ENCODE measurements at places on chromosomes 6 and 20.
A peak's percentile ranks its signal among the peaks of the same experiment; 100 is the strongest.

- no peak for DNase-seq
These were observed 62.2 kb upstream of the FABP7 start for GRCh38 chr6:122717350-122717749.

- peak; percentile 35 for DNase-seq
These were observed 6.7 kb downstream of the MTCH1 start for GRCh38 chr6:36979347-36979742.

DNA sequence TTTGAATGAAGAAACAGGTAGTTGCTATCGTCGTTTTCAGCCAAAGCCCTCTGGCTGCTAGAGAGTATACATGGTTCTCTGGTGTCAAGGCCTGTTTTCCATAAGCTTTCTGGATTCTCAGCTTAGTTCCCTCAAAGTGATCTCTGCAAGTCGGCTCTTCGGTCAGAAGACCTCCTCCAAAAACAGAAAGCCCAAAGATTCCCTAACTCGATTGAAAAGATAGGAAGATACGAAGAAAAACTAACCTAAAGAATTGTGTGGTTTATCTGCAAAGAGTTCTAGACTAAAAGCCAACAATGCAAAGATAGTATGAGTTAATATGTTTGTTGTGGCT is 545 bp upstream of the ASCC3 start:
- DNase-seq: no peak

GRCh38 chr6:34300332-34300751 is 51.5 kb upstream of the SMIM29 start:
- DNase-seq: no peak

DNA sequence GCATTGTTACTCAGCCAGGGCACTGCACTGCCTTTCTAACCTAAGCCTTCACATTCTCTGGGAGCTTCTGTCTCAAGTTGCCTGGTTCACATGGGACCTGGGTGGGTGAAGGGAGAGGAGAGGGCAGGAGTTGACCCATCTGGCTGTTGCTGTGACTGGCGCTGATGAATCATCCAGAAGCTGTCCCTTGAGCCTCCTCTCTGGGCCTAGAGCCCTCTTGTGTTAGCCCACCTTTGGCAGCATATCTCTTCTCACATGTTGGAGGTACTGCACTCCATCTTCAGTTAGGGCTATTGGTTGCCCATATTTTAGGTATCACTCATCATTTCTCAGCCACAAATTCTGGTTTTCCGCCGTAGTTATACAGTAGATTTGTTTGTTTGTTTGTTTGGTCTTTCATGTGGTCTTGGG is 19.8 kb downstream of the XRN2 start:
- no peak for DNase-seq

GRCh38 chr20:58238490-58238889 is 10.0 kb upstream of the ANKRD60 start:
- no peak for DNase-seq

DNA sequence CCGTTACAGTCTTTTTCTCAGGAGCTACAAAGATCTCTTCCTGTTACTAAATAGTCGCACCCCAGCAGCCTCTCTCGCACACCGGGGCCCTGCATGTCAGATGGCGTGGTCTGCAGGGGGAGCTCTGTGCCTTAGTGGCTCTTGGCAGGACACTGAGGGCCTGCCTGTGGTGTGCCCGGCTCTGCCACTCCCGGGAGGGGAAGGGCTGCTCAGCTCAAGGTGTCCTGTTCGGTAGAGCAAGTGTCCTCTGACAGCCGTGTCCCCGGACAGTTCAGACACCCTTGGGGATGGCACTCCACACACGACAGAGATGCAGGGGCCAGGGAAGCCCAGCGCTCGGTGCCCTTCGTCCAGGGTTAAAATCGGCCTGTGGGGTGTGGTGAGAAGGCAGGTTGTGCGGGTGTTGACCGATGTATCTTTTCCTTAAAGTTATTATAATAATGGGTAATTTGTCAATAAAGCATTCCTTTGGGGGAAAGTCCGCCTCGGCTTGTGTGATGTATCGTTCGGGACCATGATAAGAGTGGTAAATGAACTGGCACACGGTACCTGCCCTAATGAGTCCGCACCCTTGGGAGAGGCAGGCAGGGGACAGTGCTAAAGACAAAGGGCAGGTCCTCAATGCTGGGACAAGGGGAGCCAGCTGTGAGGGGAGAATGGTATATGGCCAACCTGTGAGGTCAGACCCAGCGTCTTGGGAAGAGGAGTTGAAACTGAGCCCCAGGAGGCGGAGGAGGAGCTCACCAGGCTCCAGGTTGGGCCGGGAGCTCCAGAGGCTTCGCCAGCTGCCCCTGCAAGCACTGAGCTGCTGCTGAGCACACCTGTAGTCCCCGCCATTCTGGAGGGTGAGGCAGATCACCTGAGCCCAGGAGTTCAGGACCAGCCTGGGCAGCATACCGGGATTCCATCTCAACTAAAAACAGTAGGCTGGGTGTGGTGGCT is 3.6 kb upstream of the DNAJC5 start:
- no peak for DNase-seq

GRCh38 chr6:167739721-167740475 is 86.8 kb upstream of the AFDN start:
- DNase-seq: no peak

DNA sequence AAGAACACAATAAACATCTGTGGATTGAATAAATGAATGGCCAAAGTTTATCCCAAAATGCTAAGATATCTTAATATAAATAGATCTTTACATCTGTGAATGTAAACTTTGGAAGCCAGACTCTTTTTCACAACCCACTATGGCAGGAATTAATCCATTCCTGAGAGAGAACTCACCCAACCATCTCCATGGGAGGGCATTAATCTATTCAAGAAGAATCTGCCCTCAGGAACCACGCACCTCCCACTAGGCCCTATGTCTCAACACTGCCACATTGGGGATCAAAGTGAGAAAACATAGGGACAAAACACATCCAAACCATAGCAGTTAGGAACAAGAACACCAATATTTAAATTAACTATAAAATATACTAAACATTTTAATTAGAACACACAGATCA is 3.4 kb downstream of the UBE3D start:
- DNase-seq: no peak

- no peak for DNase-seq
These were observed 228.7 kb upstream of the RREB1 start for GRCh38 chr6:6878887-6879585.

- peak; percentile 70 for DNase-seq
These were observed 137.5 kb downstream of the ZFP64 start for GRCh38 chr20:52054123-52054522.

- no peak for DNase-seq
These were observed 746.9 kb downstream of the TBC1D32 start for GRCh38 chr6:120587381-120587780.

DNA sequence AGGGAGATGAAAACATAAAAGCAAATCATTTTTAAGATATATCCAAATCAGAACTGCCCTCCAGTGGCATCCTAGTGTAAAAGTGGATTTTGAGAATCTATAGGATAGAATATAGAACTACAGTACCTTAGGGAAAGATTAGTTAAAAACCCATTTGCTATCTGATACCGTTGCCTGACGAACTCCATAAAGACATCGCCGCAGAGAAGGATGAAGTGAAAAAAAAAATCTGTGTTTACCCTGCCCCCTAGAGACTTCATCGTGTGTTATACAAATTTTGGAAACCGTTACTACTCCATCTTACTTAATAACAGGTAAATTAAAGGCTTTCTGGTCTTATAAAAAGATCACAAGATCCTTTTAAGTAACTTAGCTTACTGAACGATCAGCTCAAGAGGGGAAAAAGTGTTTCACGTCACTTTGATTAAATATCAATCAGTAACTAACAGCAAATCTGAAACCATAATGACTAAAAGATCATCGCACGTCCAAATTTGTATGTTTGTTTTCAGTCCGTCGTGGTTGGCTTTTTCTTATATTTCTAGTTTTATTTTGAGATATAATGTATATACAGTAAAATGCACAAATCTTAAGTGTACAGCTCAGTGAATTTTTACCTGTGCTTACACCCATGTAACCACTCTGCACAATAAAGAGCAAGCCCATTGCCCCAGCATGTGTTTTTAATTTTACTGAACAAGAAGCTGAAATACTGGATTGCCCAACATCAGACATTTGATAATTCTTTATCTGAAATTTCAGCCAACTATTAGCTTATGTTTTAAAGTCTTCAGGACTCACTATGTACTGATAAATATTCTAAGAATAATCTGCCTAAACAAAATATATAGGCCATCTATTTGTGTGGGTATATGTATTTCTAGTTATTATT is 881 bp upstream of the MCM3 start:
- no peak for DNase-seq

- no peak for DNase-seq
These were observed 61.7 kb downstream of the GNAS-AS1 start for GRCh38 chr20:58788896-58789544.

DNA sequence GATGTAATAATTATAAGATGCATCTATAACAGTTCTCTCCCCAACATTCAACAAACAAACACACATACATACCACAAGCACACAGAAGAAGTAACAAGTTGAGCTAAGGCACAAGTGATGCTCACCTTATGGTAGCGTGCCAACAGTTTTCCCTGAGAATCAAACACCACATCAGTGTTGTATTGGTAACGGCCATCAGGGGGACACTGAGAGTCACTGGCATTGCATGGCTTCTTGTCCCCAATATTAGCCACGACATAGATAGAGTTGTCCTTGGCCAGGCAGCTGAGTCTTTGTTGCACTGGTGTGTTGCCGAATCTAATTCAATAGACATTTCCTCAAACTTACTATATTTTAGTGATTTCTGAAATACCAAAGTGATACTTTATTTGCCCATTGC is 14.8 kb upstream of the VNN1 start:
- DNase-seq: no peak

- no peak for DNase-seq
These were observed 17.4 kb upstream of the RAB32 start for GRCh38 chr6:146526192-146526591.

GRCh38 chr6:9403736-9404135 is 968.4 kb upstream of the SLC35B3 start:
- no peak for DNase-seq

DNA sequence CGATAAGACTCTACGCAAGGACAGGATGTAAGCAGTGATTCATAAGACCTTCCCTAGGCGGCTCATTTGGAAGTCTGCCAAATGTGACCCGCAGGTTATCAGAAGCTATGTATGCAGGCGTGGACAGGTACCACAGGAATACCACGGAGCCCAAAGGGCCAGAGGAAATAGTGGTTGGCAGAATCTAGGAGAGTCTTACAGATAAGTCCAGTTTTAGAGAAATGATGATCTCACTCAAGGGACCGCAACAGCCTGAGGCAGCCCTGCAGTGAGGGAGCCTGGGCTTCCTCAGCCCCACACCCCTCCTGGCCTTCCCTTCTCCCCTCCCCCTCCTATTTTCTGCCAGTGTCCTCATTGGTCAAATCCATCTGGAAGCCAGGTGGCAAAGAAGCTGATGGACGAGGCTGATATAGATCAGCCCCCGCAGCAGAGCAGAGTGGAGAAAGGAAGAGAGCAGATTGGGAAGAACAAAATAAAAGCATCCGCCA is 110.6 kb downstream of the FNDC1 start:
- no peak for DNase-seq

DNA sequence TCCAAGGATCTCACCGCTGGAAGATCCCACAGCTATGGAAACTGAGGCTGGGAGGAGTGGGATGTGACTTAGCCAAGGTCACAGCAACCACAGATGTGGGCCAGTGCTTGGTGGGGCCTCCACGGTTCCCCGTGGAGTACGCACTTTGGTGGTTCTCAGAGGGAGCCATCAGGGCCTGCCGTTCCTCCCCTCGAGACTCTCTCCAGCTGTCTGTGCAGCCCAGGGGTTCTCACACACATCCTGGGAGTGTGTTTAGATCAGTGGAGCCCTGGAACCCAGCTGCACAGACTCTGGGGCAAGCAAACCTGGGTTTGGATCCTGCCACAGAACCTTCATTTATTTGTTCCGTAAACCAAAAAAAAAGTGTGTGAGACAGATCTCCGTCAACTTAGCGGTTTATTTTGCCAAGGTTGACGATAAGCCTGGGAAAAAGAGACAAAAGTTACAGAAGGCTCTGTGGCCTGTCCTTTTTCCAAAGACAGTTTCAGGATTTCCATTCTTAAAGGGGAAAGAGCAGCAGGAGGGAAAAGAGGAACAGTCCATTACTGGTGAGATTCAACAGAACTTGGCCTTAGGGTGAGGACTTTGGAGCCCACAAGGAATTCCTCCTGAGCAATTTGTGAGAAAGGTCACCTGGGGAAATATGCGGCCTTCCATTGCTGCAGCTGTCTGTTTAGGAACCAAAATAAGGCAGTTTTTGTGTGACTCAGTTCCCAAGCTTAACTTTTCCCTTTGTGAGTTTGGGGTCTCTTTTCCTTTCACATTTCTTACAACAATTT is 13.6 kb upstream of the MYMX start:
- no peak for DNase-seq

- DNase-seq: no peak
These were observed 30.4 kb upstream of the STXBP5 start for GRCh38 chr6:147173675-147174308.

- no peak for DNase-seq
These were observed 267.7 kb upstream of the FOXQ1 start for GRCh38 chr6:1044040-1044836.

All from CD4-positive, alpha-beta T cell (primary cell).